ENCODE measurements at places on chromosomes 16 and 17.

DNA sequence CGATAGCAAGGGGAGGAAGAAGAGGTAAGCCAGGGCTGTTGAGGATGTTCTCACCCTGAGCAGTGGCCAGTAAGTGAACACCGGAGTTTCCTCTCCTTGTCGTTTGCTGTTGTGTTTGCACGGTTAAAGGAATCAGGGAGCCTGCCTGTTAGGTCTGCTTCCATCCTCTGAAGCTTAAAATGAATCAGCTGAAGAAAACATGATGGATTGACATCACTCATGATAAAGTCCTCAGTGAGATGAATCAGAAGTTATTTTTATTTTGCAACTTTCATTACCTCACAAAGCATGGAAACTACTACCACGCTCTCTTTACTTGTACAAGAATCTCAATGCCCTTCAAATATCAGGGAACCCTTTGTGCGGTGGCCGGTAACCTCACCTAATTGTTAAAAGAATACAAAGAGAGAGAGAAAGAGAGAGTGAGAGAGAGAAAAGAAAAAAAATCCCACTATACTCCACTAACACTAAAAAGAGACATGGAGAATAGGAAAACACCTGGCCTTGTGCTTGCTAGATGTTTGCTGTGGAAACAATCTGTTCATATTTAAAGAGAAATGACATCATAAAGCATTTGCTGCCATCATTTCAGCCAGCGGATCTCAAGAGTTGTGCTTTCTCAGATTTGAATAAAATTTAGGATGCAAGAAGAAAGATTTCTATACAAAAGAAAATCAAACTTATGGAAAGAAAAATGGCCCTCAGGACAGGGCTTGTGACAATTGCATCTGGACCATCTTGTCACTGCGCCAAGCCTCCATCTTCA lies 441.6 kb upstream of the SALL1 start:
- DNase-seq: no peak

DNA sequence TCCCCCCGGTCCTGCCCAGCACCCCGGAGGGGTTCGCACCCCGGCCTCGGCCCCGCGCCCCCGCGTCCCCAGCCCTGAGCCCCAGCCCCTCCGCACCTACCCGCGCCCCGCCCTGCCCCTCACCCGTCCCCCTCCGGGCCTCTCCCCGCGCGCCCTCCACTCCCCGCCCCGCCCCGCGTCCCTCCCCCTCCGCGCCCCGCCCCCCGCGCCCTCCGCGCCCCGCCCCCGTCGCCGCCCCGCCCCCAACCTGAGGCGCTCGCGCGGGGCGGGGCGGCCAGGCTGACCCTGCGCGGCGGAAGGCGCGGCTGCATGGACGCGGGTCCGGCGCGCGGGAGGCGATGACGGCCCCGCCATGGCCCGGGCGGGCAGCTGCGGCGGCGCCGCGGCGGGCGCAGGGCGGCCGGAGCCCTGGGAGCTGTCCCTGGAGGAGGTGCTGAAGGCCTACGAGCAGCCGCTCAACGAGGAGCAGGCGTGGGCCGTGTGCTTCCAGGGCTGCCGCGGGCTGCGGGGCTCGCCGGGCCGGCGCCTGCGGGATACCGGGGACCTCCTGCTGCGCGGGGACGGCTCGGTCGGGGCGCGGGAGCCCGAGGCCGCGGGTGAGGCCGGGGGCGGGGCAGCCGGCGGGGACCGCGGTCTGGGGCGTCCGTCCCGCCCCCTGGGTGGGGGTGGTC lies at the start of gene SPIRE2:
TSS of gene SPIRE2 (plus strand) at position 277 of the 671 bp plus-strand sequence. CDS start at position 353, 76 bp downstream.
- peak; percentile 65 for DNase-seq

- DNase-seq: no peak
These were observed 1.4 kb downstream of the FMNL1 start for GRCh38 chr17:45222996-45223538.

DNA sequence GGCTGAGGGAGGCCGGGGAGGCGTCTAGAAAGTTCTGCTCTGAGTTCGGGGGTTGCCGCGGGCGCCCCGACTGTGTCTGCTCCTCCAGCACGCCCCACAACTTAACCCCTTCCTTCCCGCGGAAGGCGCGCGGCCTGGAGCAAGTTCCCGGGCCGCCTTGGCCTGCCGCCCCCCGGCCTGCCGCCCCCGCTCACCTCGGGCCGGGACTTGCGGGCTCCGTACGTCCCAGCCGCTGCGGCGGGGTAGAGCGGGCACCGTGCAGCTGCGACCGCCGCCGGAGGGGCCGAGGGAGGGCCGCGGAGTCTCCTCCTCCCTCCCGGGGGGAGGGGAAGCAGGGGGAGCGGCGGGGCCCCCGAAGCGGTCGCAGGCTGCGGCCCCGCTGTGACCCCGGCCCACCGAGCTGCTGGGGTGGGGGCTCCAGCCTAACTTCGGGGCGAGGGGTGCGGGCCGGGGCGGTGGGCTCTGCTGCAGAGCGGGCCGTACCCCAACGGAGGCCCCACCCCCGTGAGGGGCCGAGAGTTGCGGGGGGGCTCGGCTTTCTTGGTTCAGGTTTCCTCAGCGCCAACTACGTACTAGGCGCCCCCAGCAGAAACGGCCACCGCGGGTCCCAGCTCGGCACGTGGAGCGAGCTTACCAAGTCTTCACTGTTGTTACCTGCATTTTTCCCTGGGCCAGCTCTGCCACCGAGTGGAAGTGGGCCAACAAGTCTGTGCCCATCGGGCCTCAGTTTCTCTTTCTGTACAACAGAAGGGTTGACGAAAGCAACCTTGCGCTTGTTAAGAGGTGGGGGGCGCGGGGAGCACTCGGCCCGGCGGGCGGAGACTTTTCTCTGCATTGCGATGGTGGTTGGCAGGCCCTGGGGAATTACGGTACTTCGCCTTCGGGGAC lies at the start of gene CCDC102A:
TSS of gene CCDC102A (minus strand) at position 266 of the 888 bp plus-strand sequence. CDS start 7,394 bp downstream, outside the sequence.
- DNase-seq: peak; percentile 52

DNA sequence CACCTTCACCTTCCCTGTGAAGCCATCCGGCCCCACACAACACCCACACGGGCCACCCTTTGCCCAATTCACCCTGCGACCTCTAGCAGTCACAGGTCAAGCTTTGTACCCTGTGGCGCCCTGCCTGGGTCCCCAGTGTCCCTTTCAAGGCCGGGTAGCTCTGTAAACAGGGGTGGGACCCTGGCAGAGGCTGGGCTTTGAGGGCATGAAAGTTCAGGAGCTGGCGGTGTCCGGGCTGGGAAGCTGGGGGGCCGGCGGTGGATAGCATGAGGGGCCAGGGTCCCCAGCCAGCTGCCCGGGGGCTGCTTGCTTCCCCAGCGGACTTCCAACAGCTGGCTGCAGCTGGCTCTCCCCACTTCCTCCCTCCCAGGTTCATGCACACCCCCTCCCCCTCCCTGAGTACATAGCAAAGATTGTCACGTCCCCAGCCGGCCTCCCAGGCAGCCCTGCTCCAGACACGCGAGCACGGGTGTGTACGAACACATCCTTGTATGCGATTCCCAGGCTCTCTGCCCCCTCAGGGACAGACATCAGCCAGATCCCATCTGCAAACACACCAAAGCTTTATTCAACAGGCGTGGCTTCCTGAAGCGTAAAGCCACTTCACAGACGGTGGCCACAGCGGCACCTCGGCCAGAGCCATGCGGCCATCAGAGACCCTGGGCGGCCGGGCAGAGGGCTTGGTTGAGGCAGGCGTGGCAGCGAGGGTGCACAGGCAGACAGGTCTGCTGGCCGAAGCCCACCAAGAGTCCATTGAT lies 8.2 kb downstream of the NTHL1 start:
- DNase-seq: no peak

GRCh38 chr16:67378642-67379041 lies 14.7 kb downstream of the TPPP3 start:
- no peak for DNase-seq

- no peak for DNase-seq
These were observed 847.7 kb upstream of the RBFOX1 start for GRCh38 chr16:6484935-6485334.

GRCh38 chr16:85524630-85525419 lies 88.3 kb upstream of the GSE1 start:
- peak; percentile 63 for DNase-seq

GRCh38 chr16:81692571-81692970 lies 86.5 kb upstream of the PLCG2 start:
- no peak for DNase-seq

- no peak for DNase-seq
These were observed 45.2 kb upstream of the HELZ start for GRCh38 chr17:67290244-67290643.
